ENCODE measurements at places on chromosomes 5 and 9. TPM values are rescaled to one million over a fixed set of nuclear protein-coding genes. Genes with fewer than 3 reads are reported as not detected.

The OR1Q1 gene
- not detected for total RNA-seq

The IL9 gene
- total RNA-seq = not detected

The KLF4 gene
- 1.0 TPM for total RNA-seq

The TEX48 gene
- not detected for total RNA-seq

The PDLIM4 gene
- not detected for total RNA-seq

The P4HA2 gene
- total RNA-seq = 1.6 TPM

DNA sequence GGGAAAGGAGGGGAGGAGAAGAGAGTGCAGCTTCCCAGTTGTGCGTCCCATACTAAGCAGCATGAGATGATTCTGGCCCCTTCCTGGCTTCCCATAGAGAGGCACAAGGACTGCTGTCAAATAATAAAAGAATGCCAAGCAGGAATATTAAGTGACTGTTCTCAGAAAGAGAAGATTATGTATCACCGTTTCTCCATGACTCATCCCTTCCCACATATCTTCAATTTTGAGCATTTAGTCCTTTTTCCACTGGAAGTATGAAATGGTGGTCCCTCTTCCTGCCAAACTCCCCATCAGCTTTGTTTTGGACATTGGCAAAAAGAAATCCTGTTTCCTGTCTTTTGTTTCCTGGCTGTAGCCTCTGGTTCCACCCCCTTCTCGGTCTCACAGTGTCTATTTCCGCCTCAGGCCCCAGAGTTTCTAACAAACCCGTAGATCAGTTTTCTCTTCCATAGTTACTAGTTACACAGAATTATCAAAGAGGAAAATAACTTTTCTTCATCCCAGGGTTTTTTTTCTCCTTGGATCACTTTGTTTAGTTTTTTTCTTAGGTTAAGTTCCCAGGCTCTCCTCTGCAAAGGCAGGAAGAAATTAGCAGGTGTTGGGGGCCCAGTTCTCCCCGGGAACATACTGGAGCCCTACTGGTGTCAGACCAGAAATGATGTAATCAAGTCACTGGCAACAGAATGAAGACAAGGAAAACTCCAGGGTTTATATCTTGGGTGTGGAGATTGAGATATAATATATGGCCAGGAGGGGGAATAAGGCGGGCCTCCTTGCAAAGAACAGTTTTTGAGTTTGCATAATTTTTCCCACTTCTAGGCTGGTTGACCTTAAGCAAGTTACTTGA, 26.4 kb upstream of the ARHGAP26 start:
- DNase-seq = no peak
- H3K27ac ChIP-seq = no peak overlapping the region
- H3K4me3 ChIP-seq = no peak overlapping the region
- H3K36me3 ChIP-seq = no peaks in the 10 kb centered on the region
- H3K4me1 ChIP-seq = no peaks in the 10 kb centered on the region

DNA sequence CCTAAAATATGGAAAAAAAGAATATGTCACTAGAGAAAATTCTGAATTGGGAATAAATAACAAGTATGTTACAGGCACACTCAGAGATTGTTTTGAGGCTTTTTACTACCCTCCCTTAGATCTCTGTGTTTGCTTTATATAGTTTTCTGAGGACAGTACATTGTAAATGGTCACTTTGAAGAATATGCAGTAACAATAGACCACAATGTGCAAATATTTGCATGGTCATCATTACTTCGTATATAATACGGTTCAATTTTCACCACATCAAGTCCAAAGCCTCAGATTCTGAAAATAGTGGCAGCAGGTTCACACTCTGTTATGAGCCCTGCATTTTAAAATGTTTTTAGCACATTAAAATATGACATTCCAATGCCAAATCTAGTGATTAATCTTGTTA, 238.6 kb downstream of the ADAMTS6 start:
- H3K4me3 ChIP-seq = no peak overlapping the region
- H3K27me3 ChIP-seq = no peaks in the 10 kb centered on the region
- no peaks in the 10 kb centered on the region for H3K36me3 ChIP-seq
- DNase-seq = no peak
- H3K27ac ChIP-seq = no peak overlapping the region

- DNase-seq = no peak
Measured at GRCh38 chr5:108730617-108731340, 16.9 kb upstream of the FER start.

DNA sequence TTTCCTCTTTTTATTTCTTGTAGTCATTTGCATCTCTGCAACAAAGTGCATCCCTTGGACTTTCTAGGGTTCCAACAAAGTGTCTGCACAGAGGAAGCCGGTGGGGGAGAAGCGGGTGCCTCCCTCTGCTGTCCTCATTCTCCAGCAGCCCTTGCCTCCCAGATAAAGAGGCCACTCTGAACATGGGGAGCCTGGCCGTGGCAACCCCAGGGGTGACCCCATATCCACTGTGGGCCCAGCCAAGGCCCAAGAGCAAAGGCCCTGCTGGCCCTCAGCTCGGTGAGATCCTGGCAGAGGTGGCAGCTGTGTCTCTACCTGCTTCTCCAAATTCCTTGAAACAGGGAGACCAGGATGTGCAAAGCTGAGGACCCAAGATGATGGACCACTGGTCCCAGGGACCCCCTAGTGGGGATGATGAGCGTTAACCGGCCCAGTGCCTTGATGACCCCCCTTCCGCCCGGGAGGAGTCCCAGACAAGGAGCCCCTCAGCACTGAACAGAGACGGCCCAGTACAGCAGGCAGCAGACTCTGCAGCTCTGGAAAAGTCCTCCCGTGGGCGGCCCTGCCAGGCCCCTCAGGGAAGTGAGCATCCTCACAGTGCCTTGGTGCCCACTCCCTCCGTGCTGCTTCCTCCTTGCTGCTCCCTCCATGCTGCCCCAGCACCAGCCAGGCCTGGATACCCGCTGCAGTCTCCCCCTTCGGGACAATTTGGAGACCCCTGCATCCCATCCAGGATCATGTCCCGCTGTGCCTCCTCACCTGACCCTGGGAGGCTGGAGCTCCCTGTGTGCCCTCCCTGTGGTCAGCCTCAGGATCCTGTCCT, 62.5 kb downstream of the MRPL36 start:
- no peak overlapping the region for H3K27ac ChIP-seq
- no peaks in the 10 kb centered on the region for H3K27me3 ChIP-seq
- H3K4me1 ChIP-seq = no peaks in the 10 kb centered on the region

DNA sequence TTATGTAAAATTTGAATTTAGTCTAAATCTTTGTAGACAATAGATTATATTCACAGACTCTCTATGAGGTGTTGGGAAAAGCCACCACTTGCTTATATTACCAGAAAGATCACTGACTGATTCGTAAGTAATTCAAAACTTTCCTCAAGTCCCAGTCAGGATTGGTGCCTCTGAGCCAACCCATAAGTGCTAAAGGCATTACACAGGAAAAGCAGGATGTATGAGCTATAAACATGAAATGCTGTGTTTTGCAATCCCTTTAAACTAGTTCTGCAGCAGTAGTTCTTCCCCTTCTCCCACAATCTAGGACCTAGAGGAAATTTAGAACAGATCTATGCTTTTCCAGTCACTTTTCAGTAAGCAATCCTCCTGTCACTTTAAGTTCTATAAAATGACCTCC, 48.0 kb downstream of the SHLD3 start:
- no peak overlapping the region for H3K27ac ChIP-seq
- H3K4me3 ChIP-seq = no peak overlapping the region
- peaks cover 22% of the 10 kb centered on the region for H3K36me3 ChIP-seq
- H3K27me3 ChIP-seq = no peaks in the 10 kb centered on the region

DNA sequence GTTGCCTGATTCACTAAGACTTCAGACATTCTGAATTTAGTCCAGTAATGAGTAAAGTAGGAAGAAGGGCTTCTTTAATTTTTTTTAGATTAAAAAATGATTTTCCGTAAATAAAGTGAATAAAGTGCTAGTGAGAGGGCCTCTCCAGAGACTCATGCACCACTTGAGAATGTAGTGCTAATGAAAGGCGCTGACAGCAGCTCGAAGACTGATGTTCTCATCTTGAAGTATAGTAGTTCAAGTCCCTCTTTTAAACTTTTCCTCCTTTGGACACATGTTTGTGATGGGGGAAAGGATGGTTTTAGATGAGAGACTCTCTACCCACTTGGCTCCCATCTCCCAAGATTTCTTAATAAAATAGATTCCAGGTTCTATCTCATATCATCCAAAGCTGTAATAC, 48.5 kb downstream of the G3BP1 start:
- H3K27ac ChIP-seq = no peak overlapping the region
- DNase-seq = no peak
- H3K4me3 ChIP-seq = no peak overlapping the region
- no peaks in the 10 kb centered on the region for H3K36me3 ChIP-seq

DNA sequence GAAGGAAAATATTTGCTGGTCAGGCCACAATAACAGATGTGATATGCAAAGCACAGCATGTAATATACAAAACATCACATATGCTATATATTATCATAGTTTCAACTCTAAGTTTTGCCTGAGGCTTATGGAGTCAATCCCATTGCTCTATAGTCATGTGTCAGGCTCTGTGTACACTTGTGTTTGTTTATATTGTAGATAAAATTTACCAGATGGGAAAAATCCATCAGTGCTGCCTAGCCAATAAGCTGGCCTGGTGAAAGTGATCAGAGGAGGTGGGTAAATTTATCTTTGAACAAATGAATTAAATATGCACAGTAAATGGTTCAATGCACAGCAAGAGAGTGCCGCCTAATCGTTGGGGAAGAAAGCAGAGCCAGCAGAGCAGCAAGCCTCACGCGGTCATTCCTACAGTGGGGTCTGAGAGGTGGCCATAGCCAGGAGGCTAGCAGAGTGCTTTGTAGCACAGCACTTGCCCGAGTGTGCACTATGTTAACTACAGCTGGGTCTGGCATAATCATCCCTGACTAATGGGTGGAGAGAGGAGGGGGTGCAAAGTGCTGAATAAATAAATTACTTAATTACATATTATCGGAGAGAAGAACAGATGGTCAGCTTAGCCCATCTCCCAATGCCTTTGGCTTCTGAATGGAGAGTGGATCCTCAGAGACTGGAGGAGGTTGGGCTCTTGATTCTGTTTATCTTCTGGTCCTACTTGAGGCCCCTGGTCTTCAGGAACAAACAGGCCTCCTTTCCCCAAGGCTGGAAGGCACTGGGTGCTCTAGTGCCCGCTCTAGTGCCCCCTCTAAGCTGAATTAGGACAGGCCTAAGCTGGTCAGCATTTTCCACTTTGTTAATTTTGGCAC, 153.5 kb downstream of the MAT2B start:
- no peaks in the 10 kb centered on the region for H3K4me1 ChIP-seq
- H3K36me3 ChIP-seq = no peaks in the 10 kb centered on the region
- H3K27me3 ChIP-seq = no peaks in the 10 kb centered on the region
- H3K27ac ChIP-seq = no peak overlapping the region
- DNase-seq = no peak

- H3K4me3 ChIP-seq = no peak overlapping the region
- H3K36me3 ChIP-seq = no peaks in the 10 kb centered on the region
- no peaks in the 10 kb centered on the region for H3K4me1 ChIP-seq
- no peak for DNase-seq
- no peaks in the 10 kb centered on the region for H3K27me3 ChIP-seq
Measured at GRCh38 chr5:67377631-67378030, 181.0 kb upstream of the CD180 start.

- no peaks in the 10 kb centered on the region for H3K36me3 ChIP-seq
- no peak for DNase-seq
- H3K4me3 ChIP-seq = no peak overlapping the region
- no peak overlapping the region for H3K27ac ChIP-seq
- H3K27me3 ChIP-seq = no peaks in the 10 kb centered on the region
Measured at GRCh38 chr5:52995095-52995494, 5.9 kb downstream of the ITGA2 start.

- H3K27ac ChIP-seq = no peak overlapping the region
- no peaks in the 10 kb centered on the region for H3K27me3 ChIP-seq
Measured at GRCh38 chr5:178331491-178331996, 98.9 kb upstream of the PHYKPL start.

- no peaks in the 10 kb centered on the region for H3K27me3 ChIP-seq
- H3K4me1 ChIP-seq = no peaks in the 10 kb centered on the region
- H3K36me3 ChIP-seq = no peaks in the 10 kb centered on the region
- DNase-seq = no peak
Measured at GRCh38 chr9:90074316-90074962, 469.6 kb downstream of the GADD45G start.

DNA sequence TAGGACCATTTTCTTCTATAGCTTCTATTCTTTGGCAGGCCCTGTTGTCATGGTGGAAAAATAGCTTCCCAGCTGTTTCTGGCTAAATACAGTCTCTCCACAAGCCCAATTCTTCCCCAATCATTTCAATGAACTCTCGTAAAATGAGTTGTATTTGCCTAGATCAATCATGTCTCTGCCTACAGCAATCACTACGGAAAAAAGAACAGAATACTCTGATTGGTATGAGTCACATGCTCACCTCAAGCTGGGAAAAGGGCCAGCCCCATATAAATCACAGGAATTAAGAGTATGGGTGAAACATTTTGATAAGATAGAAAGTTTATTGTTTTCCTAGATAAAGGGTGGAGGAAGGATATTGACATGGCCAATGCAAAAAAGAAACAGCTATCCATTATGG, 711.4 kb downstream of the EFNA5 start:
- H3K4me3 ChIP-seq = no peak overlapping the region
- H3K36me3 ChIP-seq = no peaks in the 10 kb centered on the region

- H3K27ac ChIP-seq = no peak overlapping the region
- H3K36me3 ChIP-seq = no peaks in the 10 kb centered on the region
- H3K27me3 ChIP-seq = no peaks in the 10 kb centered on the region
- DNase-seq = no peak
- no peak overlapping the region for H3K4me3 ChIP-seq
Measured at GRCh38 chr5:60447488-60447920, 252.5 kb downstream of the DEPDC1B start.
